ENCODE measurements at places on chromosomes 3 and 15.

DNA sequence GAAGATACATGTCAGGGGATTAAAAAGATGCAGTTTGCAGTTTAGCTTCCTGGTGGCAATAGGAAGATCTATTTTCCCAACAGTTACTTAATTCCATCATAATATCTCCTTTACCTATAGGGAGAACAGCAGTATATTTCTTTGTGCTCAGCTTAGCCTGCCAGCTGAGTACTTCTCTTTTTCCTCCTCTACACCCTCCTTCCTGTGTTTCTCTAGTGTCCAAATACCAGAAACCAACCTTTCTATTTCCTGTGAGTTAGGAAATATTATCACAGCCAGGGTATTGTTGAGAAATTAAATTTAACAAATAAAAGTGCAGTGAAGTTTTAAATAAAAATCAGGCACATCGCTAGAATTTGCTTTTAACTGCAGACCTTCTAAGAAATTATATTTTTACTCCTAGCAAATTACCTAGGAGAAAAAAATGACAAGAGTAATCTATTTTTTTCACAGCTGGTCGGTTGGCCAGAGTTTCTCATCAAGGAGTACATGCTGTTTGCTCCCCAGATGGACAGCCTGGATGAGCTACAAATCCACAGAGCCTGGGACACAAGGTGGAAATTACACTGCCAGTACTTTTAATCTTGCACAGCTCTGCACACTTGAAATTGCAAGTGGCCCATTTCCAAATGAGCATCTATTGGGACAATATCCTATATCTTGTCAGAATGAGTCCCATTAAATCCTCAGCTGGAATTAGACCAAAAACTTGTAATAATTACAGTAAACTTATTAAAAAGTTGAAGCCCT is 185.2 kb upstream of the CFAP20DC start:
- no peak overlapping the region for H3K27ac ChIP-seq
- H3K27me3 ChIP-seq: no peaks in the 10 kb centered on the region
- no peak for DNase-seq
- no peaks in the 10 kb centered on the region for H3K4me1 ChIP-seq
- no peak overlapping the region for H3K4me3 ChIP-seq

DNA sequence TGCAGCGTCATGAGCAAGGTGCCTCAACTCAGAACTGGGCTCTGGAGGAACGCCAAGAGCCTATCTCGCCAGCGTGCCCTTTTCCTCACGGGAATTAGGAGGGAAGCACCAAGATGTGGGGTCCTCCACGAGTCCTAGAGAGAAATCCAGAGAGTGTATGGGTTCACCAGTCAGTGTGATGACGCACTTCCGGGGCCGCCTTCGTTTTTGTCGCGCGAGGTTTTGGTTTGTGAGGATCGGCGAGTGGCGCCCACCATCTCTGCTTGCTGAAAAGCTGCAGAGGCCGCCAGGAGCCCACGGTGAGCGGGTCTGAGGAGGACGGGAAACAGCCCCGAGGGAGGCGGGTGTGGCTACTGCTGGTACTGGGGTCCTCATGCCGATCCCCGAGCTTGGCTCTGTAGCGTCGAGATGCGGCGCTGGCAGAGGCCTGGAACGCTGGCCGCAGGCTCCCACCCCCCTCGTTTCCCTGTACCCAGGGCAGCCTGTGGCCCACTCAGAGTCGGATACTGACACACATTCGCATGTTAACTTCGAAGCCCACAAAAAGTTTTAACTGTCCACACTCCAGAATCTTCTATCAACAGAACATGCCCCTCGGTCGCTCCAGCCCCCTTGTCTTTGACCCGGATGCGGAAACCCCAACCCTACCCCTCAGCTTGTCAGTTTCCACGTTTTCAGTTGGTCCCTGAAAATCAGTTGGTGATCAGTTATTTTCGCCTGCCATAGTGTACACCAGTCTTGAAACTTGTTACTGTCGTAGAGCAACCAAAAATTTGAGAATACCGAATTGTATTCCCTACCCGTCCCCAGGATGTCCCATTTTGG is 30.4 kb downstream of the ZNF662 start:
- H3K4me3 ChIP-seq: no peak overlapping the region
- no peaks in the 10 kb centered on the region for H3K36me3 ChIP-seq
- DNase-seq: no peak
- no peaks in the 10 kb centered on the region for H3K4me1 ChIP-seq
- H3K27me3 ChIP-seq: no peaks in the 10 kb centered on the region
- no peak overlapping the region for H3K27ac ChIP-seq

- peak; percentile 31 for DNase-seq
- H3K4me3 ChIP-seq: no peak overlapping the region
- no peaks in the 10 kb centered on the region for H3K4me1 ChIP-seq
Observed at GRCh38 chr3:171420667-171421066, 39.5 kb downstream of the TNIK start.

GRCh38 chr3:42707620-42708355 is 5.2 kb upstream of the HHATL start:
- H3K4me1 ChIP-seq: no peaks in the 10 kb centered on the region
- H3K27ac ChIP-seq: no peak overlapping the region
- no peak for DNase-seq

- H3K27me3 ChIP-seq: no peaks in the 10 kb centered on the region
- no peak for DNase-seq
- H3K27ac ChIP-seq: no peak overlapping the region
- no peaks in the 10 kb centered on the region for H3K36me3 ChIP-seq
- no peak overlapping the region for H3K4me3 ChIP-seq
Observed at GRCh38 chr3:126040386-126040785, 43.5 kb downstream of the SLC41A3 start.

GRCh38 chr15:84699538-84700191 is 16.3 kb downstream of the SEC11A start:
- DNase-seq: peak; percentile 25
- no peak overlapping the region for H3K4me3 ChIP-seq
- H3K36me3 ChIP-seq: peaks cover 10% of the 10 kb centered on the region
- no peak overlapping the region for H3K27ac ChIP-seq

GRCh38 chr15:41695750-41696436 is 35.7 kb downstream of the MGA start:
- H3K36me3 ChIP-seq: peaks cover 3% of the 10 kb centered on the region
- H3K27ac ChIP-seq: no peak overlapping the region
- H3K27me3 ChIP-seq: no peaks in the 10 kb centered on the region
- no peak overlapping the region for H3K4me3 ChIP-seq
- DNase-seq: peak; percentile 64

DNA sequence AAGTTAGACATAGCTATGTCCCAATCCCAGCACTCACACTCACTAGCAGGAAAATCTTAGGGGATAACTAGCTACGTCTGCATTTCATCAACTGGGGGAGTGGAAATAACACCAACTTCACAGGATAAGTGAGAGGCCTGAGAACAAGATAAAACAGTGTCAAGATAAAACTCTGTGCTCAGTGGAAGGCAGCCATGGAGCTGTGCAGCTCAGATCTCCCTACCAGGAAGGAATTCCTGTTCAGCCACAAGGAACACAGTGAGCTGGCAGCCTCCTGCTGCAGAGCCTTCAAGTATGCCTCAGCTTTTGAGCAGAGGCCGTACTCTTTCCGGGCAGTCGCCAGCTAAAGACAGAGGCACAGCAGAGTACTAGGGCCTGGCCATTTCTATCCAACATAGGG is 115.8 kb upstream of the TOPAZ1 start:
- peaks cover 3% of the 10 kb centered on the region for H3K4me1 ChIP-seq
- no peak for DNase-seq
- no peak overlapping the region for H3K27ac ChIP-seq
- H3K36me3 ChIP-seq: no peaks in the 10 kb centered on the region

DNA sequence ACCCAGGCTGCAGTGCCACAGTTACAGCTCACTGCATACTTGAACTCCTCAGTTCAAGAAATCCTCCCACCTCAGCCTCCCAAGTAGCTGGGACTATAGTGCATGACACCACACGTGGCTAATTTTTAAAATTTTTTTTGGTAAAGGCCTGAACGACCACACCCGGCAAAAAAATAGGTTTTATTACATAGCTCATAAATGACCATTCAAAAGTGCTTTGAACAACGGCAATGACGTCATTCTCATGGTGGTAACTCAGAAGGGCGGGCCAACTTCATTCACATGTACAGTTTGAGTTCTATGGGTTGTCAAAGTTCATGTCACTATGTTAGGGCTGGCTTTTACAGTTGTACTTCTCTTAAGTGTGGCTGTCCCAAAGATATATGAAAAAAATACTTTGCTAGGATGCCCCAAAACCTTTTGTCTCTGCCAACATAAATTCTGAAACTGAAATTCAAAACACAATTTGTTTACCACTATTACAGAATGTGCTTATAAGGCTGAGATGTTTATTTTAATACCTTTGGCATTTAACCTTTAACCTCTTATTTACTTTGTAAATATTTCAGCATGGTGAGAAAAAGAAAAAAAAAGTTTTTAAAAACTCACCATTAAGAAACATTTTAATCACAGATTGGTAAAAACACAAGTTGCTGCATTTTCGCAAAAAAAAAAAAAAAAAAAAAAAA is 6.2 kb downstream of the MYO1E start:
- peaks cover 6% of the 10 kb centered on the region for H3K4me1 ChIP-seq
- H3K27ac ChIP-seq: no peak overlapping the region
- no peak overlapping the region for H3K4me3 ChIP-seq
- H3K27me3 ChIP-seq: no peaks in the 10 kb centered on the region

GRCh38 chr3:30984855-30985749 is 90.6 kb upstream of the GADL1 start:
- H3K4me1 ChIP-seq: peaks cover 2% of the 10 kb centered on the region
- H3K27me3 ChIP-seq: no peaks in the 10 kb centered on the region
- H3K27ac ChIP-seq: no peak overlapping the region
- no peak overlapping the region for H3K4me3 ChIP-seq
- no peaks in the 10 kb centered on the region for H3K36me3 ChIP-seq

- H3K4me1 ChIP-seq: peaks cover 17% of the 10 kb centered on the region
- no peak for DNase-seq
- no peak overlapping the region for H3K4me3 ChIP-seq
- H3K27ac ChIP-seq: peak overlapping the region; percentile 15
- H3K27me3 ChIP-seq: peaks cover 97% of the 10 kb centered on the region
Observed at GRCh38 chr3:10519236-10519635, 13.8 kb upstream of the ATP2B2 start.

- H3K36me3 ChIP-seq: peaks cover 96% of the 10 kb centered on the region
- DNase-seq: peak; percentile 26
- peaks cover 21% of the 10 kb centered on the region for H3K4me1 ChIP-seq
- H3K4me3 ChIP-seq: no peak overlapping the region
- H3K27me3 ChIP-seq: no peaks in the 10 kb centered on the region
Observed at GRCh38 chr3:125005222-125005621, 50.6 kb downstream of the HEG1 start.

GRCh38 chr15:80750575-80750974 is 28.6 kb upstream of the CEMIP start:
- H3K4me1 ChIP-seq: peaks cover 2% of the 10 kb centered on the region
- no peak for DNase-seq
- H3K27me3 ChIP-seq: no peaks in the 10 kb centered on the region
- H3K27ac ChIP-seq: no peak overlapping the region

- H3K4me3 ChIP-seq: no peak within 1 kb of the TSS
- peak within 1 kb of the TSS; percentile 8 for H3K27ac ChIP-seq
- peaks cover 11% of the 10 kb centered on the region for H3K4me1 ChIP-seq
- no peaks in the 10 kb centered on the region for H3K27me3 ChIP-seq
- H3K36me3 ChIP-seq: peaks cover 28% of the 10 kb centered on the region
- no peak for DNase-seq
Observed at GRCh38 chr3:42090973-42091731, at the start of gene TRAK1. Gene TRAK1, plus strand, starts transcription at chr3:42091357. Its CDS starts 113 bp downstream, at chr3:42091470.

DNA sequence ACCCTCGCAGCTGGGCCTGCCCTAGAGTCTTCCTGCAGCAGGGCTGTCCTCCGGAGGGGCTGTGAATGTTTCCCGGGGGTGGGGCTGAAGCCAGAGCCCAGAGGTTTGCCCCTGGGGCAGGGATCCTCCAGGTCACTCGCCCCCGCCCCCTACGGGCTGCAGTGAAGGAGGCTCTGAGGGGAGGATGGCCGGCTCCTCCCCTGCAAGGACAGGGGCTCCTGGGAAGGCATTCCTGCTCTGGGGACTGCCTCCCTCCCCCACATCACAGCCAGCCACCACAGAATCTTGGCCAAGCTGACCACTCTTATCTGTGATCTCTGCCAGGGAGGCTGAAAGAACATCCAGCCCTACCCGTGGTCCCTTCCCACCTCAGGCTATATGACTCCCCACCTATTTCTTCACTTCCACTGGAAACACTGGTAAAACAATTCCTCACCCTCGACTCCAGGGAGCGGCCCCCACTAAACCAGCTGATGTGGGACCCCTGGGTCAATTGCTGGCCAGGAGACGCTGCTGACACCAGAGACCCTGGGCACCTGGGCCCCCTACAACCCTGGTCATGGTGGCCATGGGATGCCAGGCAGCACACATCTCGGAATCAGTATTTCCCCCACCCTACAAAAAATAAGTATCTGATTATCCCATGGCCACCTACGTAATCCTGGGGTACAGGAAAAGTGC is 66.0 kb downstream of the HMCES start:
- peaks cover 55% of the 10 kb centered on the region for H3K27me3 ChIP-seq
- H3K36me3 ChIP-seq: no peaks in the 10 kb centered on the region
- H3K4me3 ChIP-seq: no peak overlapping the region
- DNase-seq: no peak
- peaks cover 12% of the 10 kb centered on the region for H3K4me1 ChIP-seq

GRCh38 chr3:100437721-100438622 is 36.6 kb downstream of the LNP1 start:
- H3K4me3 ChIP-seq: no peak overlapping the region
- H3K27ac ChIP-seq: no peak overlapping the region

DNA sequence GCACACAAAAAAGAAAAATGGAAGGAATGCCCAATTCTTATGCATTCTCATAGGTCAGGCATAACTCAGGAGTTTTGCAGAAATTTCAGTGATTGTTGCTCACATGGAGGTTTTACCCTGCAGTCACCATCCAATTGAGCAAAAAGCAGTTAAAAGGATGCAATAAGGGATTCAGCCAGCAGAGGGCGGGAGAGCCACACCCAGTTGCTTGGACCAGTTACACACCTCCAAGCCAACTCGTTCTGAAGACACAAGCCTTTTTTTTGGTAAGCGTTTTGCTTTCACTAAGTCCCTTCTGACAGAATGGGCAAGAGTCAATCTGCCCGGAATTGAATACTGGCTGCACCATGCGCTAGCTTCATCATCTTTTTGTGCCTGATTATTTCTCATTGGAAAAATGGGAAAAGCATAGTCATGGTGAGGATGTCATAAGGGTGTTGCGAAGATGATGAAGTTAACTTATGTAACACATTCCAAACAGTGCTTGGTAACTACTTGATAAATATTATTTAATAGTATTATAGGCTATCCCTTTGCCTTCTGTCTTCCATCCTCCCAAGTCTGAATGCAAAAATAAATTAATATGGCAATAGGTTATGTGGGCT is 154.4 kb upstream of the SGO1 start:
- H3K36me3 ChIP-seq: no peaks in the 10 kb centered on the region
- no peaks in the 10 kb centered on the region for H3K27me3 ChIP-seq
- no peaks in the 10 kb centered on the region for H3K4me1 ChIP-seq
- peak; percentile 52 for DNase-seq
